PC-3 (cell line): ENCODE measurements at places on chromosomes 3 and 15. TPM values are rescaled to one million over a fixed set of nuclear protein-coding genes. Genes with fewer than 3 reads are reported as not detected.

Gene RASGRP1
- total RNA-seq = not detected in 2 replicates

Gene FOXL2
- total RNA-seq = not detected in 2 replicates

Gene GOLGA8Q
- total RNA-seq = not detected in 2 replicates

Gene GOLGA8A
- 25.3 and 37.3 TPM in 2 replicates for total RNA-seq
